MM.1S (cell line): ENCODE measurements at places on chromosomes 12 and 14.

- DNase-seq = no peak
These were observed 405.3 kb upstream of the USP15 start for GRCh38 chr12:61854902-61855301.

DNA sequence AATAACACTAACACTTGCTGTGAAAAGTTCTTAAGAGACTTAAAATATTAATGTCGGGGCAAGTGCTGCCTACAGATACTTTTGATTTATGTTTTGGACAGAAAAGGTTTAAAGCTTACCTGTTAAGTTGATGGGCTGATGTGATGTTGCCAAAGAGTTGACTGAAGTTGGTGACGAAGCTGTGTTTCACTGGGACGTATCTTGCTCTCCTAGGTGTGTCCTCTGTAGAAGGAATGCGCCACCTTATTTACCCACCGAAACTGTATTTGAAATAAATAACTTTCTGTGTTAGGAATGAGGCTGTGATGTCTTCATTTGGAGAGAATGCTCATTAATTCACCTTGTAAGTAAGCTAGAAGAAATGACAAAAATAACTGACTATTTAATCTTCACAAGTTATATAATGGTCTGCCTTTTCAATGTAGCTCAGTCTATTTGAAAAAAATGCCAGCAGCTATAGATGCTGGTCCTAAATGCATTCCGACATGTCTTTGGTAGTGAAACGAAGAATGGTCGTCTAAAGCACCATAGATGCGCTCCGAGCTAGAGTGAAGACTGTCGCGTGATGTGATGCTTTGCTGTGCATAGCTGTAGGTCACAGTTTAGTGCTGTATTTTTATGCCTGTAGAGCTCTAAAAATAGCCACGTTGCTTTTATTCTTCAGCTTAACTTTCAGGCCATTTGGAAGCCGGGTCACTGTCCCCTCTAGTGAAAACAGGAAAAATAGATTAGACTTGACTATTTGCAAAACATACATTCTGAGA is at the start of gene RD3L:
RD3L (minus strand) TSS at position 557 of the 764 bp plus-strand sequence. CDS start 834 bp downstream, outside the sequence.
- no peak for DNase-seq

GRCh38 chr14:55889124-55889523 is 229.1 kb upstream of the PELI2 start:
- no peak for DNase-seq

DNA sequence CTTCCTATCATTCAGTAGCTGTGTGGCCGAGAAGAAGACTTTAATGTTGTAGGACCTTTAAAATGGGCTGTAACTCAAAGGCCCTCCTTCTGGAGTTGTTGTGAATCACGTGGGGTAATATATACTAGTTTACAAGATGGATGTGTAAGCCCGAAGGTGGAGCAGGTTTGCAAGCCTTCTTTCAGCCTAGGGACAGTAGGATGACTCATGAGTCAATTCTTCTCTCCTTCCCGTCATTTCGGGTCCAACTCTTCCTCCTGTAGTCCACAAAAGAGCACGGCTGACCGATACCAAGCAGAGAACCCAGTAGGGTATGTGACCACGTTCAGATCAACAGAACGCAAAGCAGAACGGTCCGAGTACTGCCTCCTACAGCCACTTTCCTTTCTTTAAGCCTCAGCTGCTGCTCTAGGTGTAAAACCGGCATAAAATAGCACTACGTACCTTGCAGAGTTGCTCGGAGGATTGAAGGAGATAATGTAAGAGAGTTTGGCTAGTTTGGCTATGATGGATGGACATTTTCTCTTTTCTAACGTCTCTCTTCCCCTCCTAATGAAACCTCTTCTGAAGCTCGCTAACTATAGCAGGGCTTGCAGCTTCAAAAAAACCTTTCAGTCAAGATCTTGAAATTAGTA is 1.3 kb upstream of the RASSF3 start:
- DNase-seq = peak; percentile 67

DNA sequence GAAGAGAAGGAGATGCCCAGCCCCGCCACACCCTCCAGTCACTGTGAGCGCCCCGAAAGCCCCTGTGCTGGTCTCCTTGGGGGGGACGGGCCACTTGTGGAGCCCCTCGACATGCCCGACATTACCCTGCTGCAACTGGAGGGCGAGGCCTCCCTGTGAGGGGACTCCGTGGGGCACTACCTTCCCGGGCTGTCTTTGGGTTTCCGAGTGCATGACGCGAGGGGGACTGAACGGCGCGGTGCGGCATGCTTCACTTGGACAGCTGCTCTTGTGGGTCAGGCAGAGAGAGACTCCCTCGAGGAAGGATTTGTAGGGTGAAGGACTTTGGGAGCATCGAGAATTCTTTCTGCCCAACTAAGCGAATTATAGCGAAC is 1.1 kb downstream of the CCDC184 start:
- DNase-seq = no peak

DNA sequence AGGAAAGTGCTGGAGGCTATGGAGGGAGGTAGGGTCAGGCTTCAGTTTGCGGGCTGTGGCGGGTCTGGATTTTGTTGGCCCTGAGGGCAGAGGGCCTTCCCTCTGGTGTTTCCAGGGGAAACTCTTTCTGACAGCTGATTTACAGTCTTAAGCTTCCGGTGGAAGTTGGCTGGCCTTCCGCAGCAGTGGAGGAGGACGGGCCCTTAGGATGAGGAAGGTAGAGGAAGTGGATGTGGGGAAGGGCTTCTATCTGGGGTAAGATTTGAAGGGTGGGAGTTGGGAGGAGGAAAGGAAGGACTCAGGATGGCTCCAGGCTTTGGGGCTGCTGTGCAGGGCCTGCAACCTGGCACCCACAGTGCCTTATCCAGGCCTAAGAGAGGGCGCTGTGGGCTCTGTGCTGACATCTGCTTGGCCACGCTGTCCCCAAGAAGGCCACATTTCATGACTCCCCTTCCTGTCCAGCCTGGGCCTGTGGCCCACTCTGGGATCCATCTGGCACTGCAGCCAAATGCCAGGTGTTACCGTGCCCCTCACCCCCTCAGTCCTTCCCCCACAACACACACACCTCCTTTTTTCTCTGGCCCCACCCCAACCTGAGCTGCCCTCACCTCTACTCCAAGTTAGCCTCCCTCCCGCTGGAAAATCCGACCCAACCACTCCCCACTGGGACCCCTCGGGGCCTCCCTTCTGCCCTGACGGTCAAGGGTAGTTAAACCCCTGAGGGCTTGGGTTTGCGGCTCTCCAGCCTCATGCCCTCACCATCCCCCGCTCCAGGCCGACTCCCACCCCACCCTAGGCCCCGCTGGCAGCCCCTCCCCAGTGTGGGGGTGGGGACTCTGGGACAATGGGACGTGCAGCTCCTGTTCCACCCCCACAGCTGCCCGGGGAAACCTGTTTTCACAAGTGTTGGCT is 7.7 kb upstream of the PPP1R13B start:
- DNase-seq = no peak

GRCh38 chr12:88793096-88793495 is 212.8 kb upstream of the KITLG start:
- DNase-seq = no peak

GRCh38 chr12:19675361-19675760 is 236.1 kb downstream of the AEBP2 start:
- DNase-seq = peak; percentile 11

- DNase-seq = no peak
These were observed 229.4 kb downstream of the ZFP36L1 start for GRCh38 chr14:68563251-68564131.

DNA sequence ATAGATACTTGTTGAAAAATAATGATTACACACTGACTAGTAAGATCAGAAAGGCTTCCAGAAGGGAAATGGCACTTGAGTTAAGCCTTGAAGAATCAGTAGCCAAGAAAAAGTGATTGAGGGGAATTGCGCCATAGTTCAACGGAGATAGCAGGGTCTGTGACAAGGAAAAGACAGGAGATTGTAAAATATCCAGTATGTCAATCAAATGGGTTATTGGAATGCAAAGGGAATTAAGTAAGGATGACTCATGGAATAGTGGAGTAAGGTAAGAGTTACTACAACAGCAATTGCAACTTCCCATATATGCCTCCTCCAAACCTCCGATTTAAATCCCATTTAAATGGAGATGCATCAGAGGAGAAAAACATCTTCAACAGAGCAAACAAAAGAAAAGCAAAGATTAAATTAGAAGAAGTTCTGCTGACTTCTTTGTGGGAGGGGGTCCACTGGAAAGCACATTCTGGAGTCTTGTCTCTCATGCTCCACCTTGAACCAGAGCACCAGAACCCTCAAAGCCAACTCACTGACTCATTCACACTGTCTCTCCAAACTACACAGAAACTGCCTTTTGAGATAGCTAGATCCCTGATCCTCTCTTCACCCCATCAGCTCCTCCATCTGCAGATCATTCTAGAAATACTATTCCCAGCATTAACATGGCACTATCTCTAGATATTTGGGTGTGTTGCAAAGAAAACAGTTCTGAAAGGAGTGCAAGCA is 138.2 kb downstream of the NUAK1 start:
- DNase-seq = no peak

GRCh38 chr14:69312608-69313007 is 52.6 kb downstream of the GALNT16 start:
- DNase-seq = no peak

- DNase-seq = no peak
These were observed 87.0 kb downstream of the ACTN1 start for GRCh38 chr14:68891851-68892660.

DNA sequence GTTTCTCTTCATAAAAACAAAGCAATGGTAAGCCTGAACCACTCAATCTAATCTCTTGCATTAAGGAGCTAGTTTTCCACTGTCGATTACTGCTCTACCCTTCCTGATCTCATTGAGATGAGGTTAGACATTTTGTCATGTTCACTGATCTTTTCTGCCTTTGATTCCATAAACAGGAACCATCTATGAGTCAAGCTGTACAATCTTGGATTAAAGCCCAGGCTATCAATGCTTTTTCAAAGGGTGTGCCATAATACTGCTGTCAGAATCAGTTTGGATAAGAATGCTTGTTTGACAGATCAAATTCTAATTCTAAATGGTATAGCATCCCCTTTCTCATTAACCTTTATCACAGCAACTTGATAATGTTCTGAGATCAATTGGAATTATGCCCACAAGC is 16.1 kb downstream of the GRIP1 start:
- no peak for DNase-seq

GRCh38 chr12:115233891-115234543 is 550.0 kb upstream of the TBX3 start:
- DNase-seq = no peak

DNA sequence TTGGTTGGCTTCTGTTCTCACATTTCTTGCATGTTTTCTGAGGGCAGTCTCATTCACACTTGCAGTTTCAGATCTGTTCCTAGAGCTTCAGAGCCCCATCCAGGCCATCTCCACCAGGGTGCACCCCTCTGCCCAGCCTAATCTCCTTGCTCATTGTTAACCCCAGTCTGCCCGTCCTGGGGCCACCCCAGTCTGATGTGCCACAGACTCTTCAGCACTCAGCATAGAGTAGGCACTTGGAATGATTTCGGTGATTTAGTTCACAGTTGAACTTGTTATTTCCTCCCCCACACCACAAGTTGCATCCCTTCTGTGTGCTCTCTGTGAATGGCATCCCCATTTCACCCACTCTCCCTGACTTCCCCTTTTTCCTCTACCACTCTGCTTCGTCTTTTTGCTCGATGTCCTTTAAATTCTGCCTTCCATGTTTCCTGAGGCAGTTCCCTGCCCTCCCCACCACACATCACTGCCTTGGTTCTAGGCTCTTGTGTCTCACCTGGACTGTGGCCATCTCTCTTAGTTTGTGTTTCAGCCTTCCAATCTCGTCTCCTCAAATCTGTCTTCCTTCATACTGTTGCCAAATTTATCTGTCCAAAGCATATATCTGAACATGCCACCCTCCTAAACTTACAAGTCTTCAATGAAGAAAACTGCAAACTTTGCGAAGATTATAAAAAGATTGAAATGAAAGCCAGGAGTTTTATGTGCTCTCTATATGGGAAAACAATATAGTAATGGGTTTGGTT is 41.5 kb downstream of the ANO6 start:
- peak; percentile 31 for DNase-seq

DNA sequence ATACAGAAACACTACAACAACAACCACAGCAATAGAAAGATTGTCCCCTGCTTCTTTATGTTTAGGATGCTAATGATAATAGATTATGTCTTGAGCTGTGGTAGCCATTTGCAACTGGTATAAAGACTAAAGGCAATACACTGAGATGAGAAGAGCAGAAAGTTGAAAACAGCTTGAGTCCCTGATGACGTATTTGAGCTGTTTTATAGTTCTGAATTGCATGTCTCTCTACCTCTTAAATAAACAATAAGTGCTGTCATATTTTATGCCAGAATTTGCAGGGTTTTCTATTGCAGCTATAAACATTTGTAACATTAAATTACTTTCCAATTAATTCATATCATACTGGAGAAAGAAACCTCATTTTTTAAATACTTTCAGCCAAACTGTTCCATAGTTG is 1242.0 kb downstream of the LRFN5 start:
- DNase-seq = no peak

DNA sequence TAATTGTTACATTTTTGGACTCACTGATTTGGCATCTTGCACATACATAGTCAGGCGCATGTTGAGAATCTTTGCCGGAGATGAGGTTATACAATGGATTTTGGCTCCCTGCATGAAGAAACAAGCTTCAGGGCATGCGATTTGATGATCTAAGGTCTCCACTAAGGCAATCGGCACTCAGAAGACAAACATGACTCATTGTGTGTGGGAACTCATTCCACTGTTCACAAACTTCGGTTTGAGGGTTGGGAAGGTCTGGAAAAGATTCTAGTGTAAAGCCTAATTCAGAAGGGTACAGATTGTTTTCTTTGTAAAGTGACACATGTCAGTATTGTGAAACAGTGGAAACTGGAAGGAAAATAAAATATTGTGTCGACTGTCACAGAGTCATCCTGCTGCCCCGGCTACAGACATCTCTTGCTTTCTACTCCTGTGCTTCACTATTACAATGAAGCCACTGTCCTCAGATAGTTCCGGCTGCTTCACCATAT is 192.6 kb upstream of the HMGA2 start:
- DNase-seq = no peak

DNA sequence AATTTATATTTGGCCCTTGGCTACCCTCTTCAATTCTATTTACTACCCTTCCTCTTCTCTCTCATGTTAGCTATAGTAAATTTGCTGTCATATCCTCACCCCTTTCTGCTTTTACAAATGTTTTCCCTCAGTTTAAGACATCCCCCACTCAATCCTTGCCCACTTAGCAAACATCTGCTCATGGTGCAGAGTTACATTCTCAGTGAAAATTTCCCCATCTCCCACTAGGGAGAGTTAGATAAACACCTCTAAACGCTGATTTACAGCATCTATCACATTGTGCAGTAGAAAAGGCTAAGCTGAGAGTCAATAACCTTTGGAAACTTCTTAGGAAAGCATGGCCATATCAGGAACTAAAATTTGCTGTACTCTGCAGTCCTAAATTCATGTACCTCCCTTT is 69.0 kb downstream of the DENND5B start:
- DNase-seq = no peak

- DNase-seq = no peak
These were observed 68.7 kb downstream of the PTPRQ start for GRCh38 chr12:80512781-80513180.

GRCh38 chr14:42378274-42378673 is 771.6 kb downstream of the LRFN5 start:
- no peak for DNase-seq

DNA sequence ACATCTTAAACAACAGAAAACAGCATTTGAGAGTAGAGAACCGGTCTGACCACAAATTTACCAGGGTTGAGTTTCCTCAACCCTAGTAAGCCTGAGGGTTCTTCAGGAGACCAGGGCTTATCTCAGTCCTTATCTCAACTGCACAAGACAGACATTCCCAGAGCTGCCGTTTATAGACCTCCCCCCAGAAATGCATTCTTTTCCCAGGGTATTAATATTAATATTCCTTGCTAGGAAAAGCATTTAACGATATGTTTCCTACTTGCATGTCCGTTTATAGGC is 12.3 kb downstream of the TMEM117 start:
- DNase-seq = no peak

GRCh38 chr14:22977684-22978486 is 4.5 kb downstream of the AJUBA start:
- DNase-seq = no peak
